Activated T-helper 9 cell treated with anti-CD3 and anti-CD28 coated beads, Interleukin-2, amount 50 U/mL, for 16 hours (primary cell): ENCODE measurements at places on chromosomes 16 and 17.

DNA sequence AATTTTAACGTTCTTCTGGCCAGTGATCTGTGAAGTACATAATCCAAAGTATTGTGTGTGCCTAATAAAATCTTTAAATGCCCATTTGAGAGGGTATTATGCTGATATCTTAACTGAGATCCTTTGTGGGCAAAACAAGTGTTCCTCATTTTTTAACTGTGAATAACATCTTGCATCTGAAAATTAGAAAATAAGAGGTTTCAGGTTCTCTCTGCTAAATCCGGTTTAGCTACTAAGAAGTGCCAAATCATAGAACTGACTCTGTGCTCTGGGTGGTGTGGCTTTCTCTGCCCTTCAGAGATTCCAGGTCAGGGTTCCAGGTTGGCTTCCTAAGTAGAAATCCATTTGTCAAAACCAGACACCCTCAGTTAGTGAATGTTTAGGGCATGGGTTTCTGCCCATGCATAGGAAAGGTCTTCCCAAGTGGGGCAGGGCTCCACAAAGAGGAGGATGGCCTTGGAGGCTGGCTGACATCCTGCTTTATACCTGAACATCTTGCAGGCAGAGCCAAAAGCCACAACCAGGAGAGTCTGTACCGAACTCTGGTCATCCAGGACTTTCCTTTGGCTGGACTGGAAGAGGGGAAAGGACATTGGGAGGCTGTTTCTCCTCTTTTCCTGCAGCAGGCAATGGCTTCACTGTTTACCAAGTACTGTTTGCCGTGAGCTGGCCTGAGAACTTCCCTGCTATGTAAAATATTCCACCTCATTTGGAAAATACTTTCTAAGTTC, 8.5 kb downstream of the ALDH3A2 start:
- no peak for DNase-seq

DNA sequence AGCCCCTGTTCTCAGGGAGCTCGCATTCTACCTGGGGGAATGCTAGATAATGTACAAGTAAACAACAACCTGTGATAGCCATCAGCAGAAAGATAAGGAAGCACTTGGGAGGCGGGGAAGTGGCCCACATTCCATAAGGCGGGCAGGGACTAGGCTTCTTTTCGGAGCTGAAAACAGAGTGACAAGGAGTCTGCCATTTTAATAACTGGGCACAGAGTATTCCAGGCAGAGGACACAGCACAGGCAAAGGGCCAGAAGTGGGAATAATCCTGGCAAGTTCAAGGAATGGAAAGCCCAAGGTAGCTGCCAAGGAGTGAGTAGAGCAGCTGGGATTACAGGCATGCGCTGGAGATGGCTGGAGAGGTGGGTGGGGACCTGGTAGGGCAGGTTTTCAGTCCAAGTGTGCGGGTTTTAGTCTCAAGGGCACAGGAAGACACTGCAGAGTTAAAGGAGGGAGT, 24.3 kb downstream of the USP43 start:
- DNase-seq, result no peak

DNA sequence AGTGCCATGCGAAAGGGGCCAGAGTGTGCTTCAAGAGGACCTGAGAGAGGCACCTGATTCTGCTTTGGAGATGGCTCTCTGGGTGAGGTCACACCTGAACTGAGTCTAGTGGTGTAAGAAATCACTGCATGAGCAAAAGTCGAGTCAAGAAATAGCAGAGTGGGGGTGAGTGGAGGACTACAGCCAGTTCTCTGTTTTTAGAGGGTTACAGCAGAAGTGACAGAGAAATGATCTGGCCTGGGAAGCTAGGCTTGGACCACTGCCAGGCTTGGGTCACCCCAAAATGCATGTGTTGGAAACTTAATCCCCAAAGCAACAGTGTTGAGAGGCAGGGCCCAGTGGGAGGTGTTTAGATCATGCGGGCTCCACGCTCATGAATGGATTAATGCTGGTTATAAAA, 312.0 kb downstream of the CBLN1 start:
- DNase-seq, result no peak

- no peak for DNase-seq
Observed at GRCh38 chr17:34579979-34580684, 750 bp downstream of the TMEM132E start.
